CD4-positive, alpha-beta T cell (primary cell): ENCODE measurements at places on chromosomes 11 and 22.

DNA sequence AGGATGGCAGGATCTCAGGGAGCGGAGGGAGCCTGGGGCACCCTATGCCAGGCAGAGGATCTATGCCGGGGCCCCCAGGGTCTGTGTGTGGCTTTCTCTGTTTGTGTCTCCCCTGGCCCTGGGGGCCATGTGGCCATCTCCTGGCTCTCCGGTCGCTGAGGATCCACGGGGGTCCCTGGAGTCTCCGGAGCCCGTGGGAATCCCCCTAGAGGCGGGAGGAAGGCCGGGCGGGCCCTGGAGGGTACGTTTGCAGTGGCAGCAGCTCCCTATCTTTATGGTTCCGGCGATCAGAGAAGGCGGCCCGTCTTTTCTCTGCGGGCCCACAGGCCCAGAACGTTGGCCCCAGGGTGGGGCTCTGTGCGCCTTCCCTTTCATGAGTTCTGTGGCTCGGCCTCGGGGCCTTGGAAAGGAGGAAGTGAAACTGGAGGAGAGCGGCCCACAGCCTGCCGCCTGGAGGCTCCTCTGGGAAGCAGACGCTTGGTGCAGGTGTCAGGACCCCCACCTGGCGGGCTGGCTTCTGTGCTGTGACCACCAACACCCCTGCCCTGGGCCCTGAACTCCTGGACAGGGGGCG is 82.1 kb downstream of the KCNQ1 start:
- DNase-seq, result no peak

GRCh38 chr11:47204637-47204989 is 10.2 kb upstream of the DDB2 start:
- DNase-seq, result no peak

- DNase-seq, result no peak
These were observed 18.4 kb downstream of the CUL5 start for GRCh38 chr11:108027057-108027456.

GRCh38 chr11:73306069-73306841 is 1.8 kb upstream of the ARHGEF17 start:
- no peak for DNase-seq

DNA sequence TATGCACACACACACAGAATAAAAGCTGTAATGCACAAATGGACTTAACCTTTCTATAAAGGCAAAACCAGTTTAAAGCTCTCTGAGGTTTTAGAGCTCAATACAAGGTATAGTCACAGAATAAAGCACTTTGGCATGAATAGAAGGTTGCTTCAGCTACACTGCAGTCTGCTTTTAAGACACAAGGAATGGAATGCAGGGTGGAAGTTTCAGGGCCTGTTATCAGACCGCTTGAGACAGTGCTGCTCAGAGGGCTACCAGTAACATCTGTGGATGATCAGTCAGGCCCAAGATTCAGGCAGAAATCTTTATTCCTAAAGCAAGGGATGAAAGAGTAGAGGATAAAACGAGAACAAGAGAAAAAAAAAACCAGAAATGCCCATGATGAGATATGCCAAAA is 46.7 kb downstream of the CD44 start:
- no peak for DNase-seq
